Stimulated activated CD4-positive, alpha-beta T cell treated with anti-CD3 and anti-CD28 coated beads, Interleukin-1b, Interleukin-23, amount 100 ng/mL, for 4 hours (primary cell): ENCODE measurements at places on chromosomes 6 and 20.

DNA sequence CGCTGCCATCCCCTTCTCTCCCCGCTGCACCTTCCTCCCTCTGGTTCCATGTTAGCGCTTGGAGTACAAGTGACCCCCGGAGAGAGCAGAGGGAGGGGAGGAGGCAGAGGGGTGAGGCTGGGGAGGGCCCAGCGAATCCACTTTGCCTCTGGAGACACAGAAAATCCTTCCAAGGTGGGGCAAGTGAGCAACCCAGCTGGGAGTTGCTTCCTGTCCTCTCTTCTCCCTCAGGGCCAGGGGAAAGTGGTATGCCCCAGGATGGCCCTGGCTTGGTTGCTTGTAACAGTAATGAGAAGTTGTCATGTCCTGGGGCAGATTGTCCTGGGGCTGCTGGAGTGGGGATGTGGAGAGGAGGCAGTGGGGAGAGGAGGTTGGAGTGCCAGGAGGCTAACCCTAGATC lies 691 bp upstream of the ANGPT4 start:
- no peak for DNase-seq

DNA sequence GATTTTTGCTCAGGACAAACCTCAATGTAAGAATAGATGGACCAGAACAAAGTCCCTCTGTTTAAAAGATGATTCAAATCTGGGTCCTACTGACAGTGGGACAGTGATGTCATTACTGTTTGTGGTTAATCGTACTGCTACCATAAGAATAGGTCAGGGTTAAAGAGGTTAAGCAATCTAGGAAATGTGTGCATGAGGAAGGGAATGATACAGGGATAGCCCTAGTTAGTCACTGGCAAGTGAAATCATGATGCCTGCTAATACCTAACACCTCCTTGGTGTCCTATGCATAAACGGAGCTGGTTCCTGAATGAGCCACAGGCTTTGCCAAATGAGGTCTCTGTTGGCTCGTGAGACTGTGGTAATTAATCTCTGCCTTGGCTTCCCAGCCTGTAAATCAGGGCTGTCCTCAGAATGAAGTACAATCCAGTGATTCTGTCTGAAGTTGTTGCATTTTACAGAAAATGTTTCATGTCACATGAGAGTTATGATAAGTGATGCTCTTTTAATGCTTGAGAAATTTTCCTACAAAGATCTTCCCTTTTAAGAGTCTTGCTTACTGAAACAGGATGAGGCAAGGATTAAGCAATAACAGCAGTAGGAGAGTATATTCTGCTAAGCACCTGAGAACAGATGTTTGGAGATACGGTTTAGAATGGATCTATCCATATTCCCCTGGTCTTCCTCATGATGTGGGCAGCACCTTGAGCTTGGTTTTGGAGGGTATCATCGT lies 3.8 kb downstream of the MEP1A start:
- no peak for DNase-seq

DNA sequence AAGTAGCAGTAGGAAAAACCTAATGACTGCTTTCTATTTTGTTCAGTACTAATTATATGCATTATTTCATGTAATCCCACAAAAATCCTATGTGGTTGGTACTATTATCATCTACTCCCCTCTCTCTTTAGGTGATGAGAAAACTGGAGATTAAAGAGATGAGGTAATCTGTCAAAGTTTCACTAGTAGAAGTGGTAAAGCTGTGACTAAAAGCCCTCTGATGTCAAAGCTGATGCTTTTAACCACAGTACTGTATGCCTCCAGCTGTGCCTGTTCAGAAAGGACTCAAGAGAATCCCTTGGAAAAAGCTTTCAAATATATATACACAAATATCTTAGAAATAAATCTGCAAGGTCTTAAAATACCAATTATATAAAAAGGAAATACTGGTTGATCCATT lies 38.0 kb downstream of the PHIP start:
- no peak for DNase-seq

GRCh38 chr6:34587325-34587724 lies 31.2 kb upstream of the SPDEF start:
- DNase-seq: no peak

GRCh38 chr20:62550087-62550632 lies 74.4 kb upstream of the GATA5 start:
- no peak for DNase-seq

GRCh38 chr6:163226181-163226835 lies 188.2 kb upstream of the QKI start:
- no peak for DNase-seq

DNA sequence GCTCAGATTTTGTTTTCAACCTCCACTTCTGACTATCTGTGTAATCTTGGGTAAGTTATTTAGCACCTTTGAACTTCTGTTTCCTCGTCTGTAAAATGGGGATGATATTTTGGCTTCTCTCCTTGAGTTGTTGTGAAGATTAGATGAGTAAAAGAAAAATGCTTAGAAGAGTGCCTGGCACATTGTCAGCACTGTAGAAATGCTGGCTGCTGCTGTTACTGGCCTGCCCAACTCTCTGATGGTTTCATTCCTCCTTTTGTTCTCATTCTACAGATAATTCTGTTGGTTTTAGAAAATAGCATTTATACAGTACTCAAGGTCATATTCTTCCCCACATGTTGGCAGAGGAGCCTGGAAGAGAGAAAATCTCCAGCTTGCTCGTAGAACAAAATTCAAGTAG lies 547.2 kb upstream of the JAG1 start:
- no peak for DNase-seq

DNA sequence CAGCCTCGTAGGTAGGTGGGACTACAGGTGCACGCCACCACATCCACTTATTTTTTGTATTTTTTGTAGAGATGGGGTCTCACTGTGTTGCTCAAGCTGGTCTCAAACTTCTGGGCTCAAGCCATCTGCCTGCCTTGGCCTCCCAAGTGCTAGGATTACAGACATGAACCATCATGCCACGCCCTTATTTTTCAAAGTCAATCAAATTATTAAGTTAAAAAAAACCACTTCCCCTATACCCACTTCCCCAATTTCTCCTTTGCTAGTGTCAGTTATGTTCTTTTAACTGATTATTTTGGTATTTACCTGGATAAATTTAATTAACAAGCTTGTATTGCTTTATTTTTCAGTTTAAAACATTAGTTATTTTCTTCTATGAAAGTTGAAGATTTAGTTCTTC lies 49.6 kb downstream of the RIOK1 start:
- no peak for DNase-seq

- DNase-seq: no peak
These were observed 193.1 kb upstream of the SIM1 start for GRCh38 chr6:100657678-100658330.

DNA sequence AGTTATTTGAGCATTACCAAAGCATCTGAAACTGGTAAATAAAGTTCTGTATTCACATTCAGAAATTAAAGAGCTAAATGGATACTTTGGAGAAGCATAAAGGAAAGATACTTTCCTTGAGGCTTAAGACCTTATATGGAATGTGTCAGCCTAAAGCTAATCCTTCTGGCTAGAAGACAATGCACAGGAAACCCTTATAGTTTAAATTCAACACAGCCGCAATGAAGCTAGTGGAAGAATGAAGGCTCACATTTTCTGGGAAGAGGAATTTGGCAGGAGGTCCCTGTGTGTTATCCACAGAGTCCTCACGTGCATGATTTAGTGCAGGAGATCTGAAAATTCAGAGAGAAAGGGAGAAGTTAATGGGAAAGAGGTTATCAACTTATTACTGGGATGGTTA lies 21.5 kb upstream of the CHD6 start:
- DNase-seq: no peak
